Osteoblast (primary cell): ENCODE measurements at places on chromosomes 1 and 21.

DNA sequence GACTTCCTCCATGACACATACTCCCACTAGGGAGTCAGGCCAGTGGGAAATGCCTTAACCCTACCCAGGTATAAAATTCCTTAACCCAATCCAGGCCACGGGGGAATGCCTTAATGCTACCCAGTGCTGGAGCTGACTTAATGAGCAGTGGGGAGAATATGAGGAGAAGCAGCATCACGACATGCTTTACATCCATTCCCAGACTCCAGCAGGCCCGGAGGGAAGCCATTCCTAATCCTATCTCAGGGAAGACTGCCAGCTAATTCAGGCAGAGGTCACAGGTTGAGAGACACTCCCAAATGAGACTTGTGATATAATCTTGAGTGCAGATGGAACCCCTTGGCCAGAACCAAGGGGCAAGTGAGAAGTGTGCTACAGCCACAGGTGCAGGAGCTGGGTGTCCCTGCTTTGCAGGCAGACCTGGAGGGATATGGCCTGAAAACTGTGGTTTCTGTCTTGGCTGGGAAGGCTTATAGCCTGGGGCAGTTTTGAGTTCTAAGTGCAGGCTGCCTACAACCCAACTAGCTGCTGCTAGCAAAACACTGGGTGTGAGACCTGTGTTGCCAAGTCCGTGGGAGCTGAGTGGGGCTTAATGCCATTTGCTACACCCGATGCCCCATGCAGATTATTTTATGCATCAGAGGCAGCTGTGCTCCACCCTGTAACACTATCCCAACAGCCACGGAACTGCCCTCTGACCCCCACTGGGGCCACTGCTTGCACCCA lies 45.1 kb upstream of the GUCA2A start:
- DNase-seq, result no peak

- DNase-seq, result no peak
These were observed 20.4 kb downstream of the C21orf91 start for GRCh38 chr21:17798796-17799195.

DNA sequence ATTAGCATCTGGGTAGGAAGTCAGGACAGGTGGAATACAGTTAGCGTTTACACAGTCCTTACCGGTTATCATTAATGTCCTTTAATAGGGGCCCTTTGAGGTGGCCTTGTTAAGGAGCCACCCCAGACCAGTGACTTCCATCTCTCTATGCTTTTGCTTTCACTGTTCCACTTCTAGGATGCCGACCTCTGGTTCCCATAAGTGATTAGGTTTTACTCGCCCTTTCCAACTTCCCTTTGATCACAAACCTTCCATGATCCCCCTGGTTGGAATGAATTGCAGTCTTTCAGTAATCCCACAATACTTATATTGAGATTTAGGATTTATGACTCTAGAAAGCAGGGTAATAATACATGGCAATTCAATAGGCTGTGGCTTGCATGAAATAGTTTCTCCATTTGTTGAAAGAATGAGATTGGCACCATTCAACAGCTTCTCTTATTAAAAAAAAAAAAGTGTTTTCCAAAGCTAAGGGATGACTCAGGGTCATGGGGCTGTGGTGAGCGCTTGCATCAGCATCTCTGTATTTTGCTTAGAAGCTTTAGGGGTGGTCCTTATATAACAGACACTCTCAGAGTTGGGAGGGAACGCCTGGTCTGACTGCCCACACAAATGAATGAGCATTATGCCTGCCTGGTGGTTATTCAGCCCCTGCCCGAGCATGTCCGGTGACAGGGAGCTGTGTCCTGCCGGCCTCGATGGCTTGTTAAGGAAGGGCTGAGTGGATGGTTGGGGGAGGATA lies 110.5 kb downstream of the CNIH3 start:
- DNase-seq, result peak; percentile 95

- DNase-seq, result peak; percentile 15
These were observed 1.3 kb downstream of the PUM1 start for GRCh38 chr1:31064111-31064717.

GRCh38 chr1:19973616-19974015 lies 5.8 kb downstream of the PLA2G2A start:
- no peak for DNase-seq
